ENCODE measurements at places on chromosomes 16 and 17. TPM values are rescaled to one million over a fixed set of nuclear protein-coding genes. Genes with fewer than 3 reads are reported as not detected.
A peak's percentile ranks its signal among the peaks of the same experiment; 100 is the strongest.

DNA sequence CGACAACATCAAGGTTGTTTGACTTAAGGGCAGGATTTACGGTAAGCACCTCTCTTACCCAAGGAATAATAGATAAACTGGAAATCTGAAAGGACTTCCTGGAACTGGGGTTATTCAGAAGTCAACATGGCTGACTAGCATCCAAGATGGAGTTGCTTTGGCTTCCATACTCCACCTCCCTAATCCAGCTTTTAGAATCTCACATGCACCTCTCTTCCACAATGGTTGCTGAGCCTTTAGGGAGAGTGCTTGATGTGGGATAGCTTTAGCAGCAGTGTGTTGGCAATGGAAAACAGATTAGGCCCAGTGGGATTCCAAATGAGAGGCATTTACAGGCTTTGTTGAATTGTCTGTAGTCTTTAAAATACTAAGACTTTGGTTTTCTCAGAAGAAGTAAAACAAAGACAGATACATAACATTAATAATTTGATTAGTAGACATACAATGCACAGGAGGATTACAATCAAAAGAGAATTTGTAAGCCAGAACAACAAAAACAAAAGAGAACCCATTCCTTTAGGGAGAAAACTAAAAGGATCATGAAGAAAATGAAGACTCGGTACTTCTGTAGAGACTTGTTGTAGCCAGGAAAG lies 222.0 kb downstream of the HS3ST3B1 start:
- DNase-seq, result no peak

- DNase-seq, result no peak
Observed at GRCh38 chr16:75810342-75810741, 84.1 kb upstream of the CPHXL start.

ACE gene
- 90.6 TPM for total RNA-seq

GRCh38 chr16:8591451-8591850 lies 1.1 kb upstream of the TMEM114 start:
- DNase-seq, result no peak

DNA sequence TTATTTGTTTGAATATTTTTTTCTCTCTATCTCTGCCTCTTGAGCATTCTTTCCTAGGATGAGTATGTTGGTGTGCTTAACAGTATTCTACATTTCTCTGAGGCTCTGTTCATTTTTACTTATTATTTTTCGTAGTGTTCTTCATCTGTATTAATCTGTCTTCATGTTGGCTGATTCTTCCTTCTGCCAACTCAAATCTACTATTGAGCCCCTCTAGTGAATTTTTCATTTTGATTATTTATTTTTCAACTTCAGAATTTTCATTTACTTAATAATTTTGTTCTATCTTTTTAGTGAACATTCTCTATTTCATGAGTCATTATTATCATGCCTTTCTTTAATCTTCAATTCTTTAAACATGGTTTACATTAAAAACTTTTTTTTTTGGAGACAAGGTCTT lies 3.2 kb upstream of the ST6GALNAC1 start:
- DNase-seq, result no peak

C16orf54 gene
- total RNA-seq, result 11.9 TPM

- peak; percentile 42 for DNase-seq
Observed at GRCh38 chr16:88658714-88659113, 4.2 kb downstream of the MVD start.

DNA sequence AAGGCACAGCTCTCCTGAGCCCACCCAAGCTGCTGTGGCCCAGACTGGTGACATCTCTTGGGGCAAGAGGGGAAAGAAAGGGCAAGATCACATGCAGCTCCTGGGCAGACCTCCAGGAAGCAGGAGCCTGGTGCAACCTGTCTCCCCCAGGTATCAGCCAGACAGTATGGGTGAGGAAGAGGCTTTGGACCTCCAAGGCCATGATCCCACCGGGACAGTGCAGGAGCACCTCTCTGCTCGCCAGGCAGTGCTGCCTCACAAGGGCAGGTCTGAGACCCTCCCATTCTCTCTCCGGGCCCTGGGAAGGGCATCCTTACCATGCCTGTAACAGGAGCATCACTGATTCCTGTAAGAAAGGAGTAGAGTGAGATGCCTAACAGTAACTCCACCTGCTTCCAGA lies 25.6 kb upstream of the COG7 start:
- no peak for DNase-seq

GRCh38 chr16:29790949-29791844 lies 646 bp downstream of the KIF22 start:
- DNase-seq, result no peak

- no peak for DNase-seq
Observed at GRCh38 chr16:75181630-75182029, 25.3 kb downstream of the CTRB2 start.

CTF1 gene
- 12.5 TPM for total RNA-seq

DNA sequence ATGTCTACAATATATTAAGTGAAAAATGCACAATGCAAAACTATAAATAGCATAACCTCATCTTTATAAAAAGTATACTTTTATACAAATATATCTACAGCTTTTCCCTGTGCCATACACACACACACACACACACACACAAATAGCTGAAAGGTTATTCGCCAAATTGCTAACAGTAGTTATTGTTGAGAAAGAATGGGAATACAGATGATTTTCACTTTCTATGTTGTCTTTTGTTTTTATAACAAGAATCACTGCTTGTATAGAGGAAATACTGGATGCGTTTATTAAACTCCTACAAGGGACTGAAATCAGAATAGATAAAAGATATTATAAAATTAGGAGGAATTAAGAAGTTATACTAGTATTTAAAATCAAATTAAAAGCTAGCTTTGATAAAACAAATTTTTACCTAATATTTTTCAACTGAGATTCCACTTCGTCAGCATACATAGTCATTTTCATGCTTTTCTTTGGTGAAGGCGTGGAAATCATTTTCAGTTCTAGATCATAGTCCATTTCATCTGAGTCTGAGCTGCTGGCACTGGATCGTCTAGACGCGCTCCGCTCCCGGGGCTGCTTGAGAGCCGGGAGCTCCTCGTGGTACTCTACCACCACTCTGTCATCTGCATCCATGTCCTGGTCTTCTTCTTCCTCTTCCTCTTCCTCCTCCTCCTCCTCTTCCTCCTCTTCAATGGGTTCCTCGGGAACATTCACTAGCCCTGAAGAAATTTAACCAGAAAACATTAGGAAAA lies 17.0 kb upstream of the ITGAE start:
- no peak for DNase-seq

DNA sequence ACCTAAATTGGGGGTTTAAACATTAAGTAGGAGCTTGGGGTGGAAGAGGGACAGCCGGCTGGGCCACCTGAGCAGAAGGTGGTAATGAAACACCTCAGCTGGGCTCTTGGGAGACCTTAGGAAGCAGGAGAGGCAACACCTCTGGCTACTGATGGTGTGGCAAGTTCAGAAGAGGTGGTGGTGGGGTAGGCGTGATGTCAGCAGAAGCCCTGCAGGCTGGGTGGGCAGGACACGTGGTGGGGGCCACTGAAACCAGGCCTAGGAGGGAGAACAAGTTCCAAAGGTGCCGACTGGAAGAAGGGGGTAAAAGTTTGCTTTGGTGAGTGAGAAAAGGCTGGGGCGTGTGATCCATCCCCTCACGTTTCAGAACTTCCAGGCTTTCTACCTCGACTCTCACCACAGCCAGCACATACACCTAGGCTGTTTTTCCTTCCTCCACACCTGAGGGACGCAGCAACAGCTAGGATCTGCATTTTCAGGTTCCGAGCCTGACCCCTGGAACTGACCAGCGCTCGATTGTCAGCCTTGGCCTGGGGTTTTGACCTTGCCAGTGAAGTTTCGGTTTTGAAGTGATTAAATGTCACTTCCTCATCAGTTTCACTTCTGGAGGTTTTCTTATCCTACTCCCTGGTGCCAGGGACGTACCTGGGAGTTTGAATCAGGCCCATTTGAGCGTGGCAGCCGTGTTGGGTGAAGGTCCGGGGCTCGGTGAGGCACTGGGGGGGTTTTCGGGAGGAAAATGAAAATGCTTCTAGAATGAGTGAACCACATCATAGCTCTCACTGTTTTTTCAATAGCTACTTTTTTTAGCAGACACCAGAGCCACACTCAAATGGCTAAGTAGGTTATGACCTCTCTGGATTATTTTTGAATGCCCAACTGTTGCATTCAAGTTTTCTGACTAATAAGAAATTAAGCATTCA lies 10.0 kb downstream of the SNN start:
- DNase-seq, result no peak

DNA sequence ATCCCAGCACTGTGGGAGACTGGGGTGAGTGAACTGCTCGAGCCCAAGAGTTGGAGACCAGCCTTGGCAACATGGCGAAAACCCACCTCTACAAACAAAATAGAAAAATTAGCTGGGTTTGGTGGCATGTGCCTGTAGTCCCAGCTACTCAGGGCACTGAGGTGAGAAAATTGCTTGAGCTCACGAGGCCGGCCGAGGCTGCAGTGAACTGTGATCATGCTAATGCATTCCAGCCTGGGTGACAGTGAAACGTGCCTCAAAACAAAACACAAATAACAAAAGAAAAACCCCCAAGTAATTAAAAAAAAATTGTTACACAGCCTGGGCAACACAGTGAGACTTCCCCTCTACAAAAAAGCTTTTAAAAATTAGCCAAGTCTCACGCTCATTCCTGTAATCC lies 5.0 kb downstream of the CCDC47 start:
- DNase-seq, result no peak

TEX19 gene
- not detected for total RNA-seq

PPP1R9B gene
- total RNA-seq, result 82.3 TPM

VMO1 gene
- not detected for total RNA-seq

GRCh38 chr17:6413065-6413464 lies 21.9 kb downstream of the AIPL1 start:
- no peak for DNase-seq

GRCh38 chr16:14524979-14525378 lies 105.1 kb downstream of the PARN start:
- no peak for DNase-seq
